Stimulated activated CD4-positive, alpha-beta T cell treated with anti-CD3 and anti-CD28 coated beads, Interleukin-1b, Interleukin-23, amount 100 ng/mL, for 1 hour (primary cell): ENCODE measurements at places on chromosomes 6 and 20.

DNA sequence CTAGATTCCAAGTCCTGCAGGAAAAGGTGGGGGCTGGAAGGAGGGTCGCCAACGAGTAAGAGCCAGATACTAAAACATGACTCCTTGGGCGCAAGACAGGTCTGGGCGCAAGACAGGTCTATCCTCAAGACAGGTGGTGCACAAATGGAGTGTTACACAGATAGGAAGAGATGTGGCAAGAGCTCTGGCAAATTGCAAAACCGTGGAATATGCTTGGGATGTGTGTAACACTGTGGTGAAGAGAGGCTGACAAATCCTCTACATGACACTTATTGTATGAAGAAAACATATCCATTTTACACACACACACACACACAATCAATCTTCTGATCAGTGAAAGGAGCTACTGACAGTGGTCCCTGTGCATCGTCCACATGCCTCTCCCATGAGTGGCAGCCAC is 77.6 kb downstream of the TBC1D7 start:
- no peak for DNase-seq

GRCh38 chr6:150685860-150686259 is 86.2 kb downstream of the PLEKHG1 start:
- DNase-seq, result no peak

GRCh38 chr6:44235269-44235668 is 11.6 kb upstream of the HSP90AB1 start:
- no peak for DNase-seq

GRCh38 chr6:118559659-118560058 is 11.6 kb downstream of the PLN start:
- DNase-seq, result no peak

DNA sequence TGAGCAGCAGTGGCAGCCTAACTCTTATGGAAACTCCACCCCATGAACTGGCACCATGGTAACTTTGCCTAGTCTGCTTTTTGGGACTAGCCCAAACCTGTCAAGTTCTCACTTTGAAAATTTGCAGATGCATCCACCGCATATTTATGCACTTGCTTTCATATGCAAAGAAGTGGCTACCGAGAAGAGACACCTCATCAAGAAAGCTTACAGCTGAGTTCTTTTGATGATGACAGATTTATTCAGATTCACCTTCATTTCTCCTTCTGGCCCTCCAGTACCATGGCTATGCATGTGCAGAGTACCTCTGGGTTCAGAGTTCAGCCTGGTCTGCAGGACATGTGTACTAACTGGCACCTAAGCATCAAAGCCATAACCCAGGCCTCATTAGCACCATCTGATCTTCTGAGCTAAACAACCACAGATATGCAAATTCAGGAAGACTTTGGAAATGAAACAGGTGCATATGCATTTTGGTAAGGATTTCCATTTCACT is 154.3 kb upstream of the TENT5A start:
- DNase-seq, result no peak

- no peak for DNase-seq
Observed at GRCh38 chr20:58150772-58151171, 77.7 kb downstream of the ANKRD60 start.

DNA sequence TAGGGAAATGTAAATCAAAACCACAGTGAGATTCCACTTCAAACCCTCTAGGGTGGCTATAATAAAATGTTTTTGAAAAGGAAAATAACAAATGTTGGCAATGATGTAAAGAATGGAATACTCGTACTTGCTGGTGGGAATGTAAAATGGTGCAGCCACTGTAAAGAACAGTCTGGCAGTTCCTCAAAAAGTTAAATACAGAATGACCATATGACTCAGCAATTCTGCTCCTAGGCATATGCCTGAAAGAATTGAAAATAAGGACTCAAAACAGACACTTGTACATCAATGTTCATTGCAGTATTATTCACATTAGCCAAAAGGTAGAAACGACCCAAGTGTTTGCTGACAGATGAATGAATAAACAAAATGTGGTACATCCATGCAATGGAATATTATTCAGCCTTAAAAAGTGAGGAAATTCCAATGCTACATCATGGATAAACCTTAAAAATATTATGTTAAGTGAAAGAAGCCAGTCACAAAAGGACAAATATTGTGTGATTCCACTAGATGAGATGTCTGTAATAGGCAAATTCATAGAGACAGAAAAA is 10.2 kb upstream of the RNF114 start:
- DNase-seq, result no peak

- DNase-seq, result no peak
Observed at GRCh38 chr6:31725502-31726350, 2.6 kb downstream of the MPIG6B start.

GRCh38 chr20:42179768-42180167 is 561.6 kb upstream of the CHD6 start:
- DNase-seq, result no peak

- DNase-seq, result no peak
Observed at GRCh38 chr20:33826270-33826897, 15.2 kb downstream of the CHMP4B start.

GRCh38 chr6:141164042-141164743 is 968.5 kb upstream of the GJE1 start:
- DNase-seq, result no peak

- no peak for DNase-seq
Observed at GRCh38 chr6:148472171-148473105, 129.8 kb downstream of the SASH1 start.

- DNase-seq, result no peak
Observed at GRCh38 chr20:57656252-57656820, 36.1 kb upstream of the ZBP1 start.

GRCh38 chr6:44829836-44830235 is 442.3 kb downstream of the CDC5L start:
- no peak for DNase-seq

DNA sequence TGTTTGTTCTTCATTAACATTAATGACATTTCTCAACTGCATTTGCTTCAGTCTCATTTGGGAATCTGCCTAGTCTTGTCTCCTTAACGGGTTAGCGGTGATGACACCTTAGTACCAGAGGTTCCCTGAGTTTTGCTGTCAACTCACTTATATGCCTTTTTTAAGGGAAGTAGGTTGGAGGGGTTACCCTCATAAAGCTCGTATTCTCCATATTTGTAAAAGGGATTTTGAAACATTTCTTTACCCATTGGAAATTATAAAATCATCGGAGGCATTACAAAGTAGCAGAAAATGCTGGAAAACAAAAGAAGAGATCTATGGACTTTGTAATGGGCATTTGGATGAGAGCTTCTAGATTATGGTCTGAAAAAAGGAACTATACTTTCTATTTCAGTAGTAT is 88.7 kb upstream of the PRDM1 start:
- no peak for DNase-seq

GRCh38 chr6:89975991-89976693 is 81.9 kb downstream of the GJA10 start:
- DNase-seq, result no peak
